ENCODE measurements at places on chromosomes 13 and 19.

GRCh38 chr19:39133431-39134270 is 8.1 kb downstream of the PAK4 start:
- DNase-seq = peak; percentile 48

DNA sequence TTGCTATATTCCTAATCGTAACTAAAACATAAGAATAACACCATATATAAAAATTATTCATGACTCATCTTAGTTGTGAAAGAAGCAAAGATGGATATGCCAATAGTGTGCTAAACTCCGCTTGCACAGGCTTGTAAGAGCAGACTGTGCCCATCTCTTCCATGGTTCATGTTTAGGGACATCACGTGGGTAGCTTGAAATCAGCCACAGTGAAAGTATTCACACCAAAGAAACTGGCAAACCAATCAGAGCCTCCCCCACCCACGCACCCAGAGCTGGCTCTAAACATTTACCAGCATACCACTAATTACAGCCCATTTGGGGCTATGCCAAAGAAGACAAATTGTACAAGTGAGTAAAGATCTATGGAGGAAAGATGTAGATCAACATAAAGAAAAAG is 147.5 kb downstream of the DIAPH3 start:
- DNase-seq = no peak

DNA sequence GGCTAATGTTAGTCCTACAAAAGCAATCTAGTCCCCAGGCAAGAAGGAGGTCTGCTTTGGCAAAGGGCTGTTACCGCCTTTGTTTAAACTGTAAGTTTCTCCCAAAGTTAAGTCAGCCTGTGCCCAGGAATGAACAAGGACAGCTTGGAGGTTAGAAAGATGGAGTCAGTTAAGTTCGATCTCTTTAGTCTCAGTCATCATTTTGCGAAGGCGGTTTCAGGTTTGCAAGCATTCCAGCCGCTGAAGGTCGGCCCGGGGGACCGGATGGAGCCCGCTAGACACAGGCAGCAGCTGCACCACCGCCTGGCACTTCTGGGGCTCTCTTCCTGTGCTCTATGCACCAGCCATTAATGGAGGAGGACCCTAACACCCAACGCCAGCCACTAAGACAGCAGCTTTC is 91.3 kb downstream of the STK24 start:
- DNase-seq = no peak

DNA sequence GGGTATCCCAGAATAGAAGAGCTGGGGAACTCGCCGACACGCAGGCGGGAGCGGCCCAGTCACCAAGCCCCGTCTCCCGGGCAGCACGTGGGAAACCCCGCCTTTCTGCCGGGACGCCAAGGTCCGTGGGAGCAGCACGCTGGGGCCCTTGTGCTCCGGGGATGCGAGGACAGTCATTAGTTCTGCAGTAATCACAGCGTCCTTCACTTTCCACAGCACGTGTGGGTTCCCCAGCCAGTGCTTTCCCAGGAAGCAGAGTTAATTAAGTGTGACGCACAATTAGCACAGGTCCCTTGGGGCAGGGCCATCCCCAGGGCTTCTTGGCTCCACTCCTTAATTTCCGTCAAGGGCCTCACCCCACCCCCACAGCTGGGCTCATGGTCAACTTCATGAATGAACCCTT is 64.3 kb upstream of the C13orf46 start:
- no peak for DNase-seq

DNA sequence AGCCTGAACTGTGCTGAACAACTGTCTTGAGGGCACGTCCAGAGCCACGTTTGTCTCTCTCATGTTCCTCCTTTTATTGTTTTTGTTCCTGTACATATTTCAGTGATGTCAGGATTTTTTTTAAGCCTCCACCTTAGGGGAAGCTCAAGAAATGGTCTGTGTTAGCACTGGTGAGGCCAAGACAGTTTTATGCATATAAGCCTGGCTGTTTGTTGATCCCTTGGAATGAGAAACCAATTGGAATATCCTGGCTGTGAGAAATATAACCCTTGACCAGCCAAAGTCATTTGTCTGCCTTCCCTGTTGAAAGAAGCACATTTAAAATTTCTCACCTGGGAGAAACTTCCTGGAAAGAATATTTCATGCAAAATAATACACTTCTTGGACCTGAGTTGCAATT is 115.8 kb downstream of the DNAJC15 start:
- DNase-seq = no peak

- DNase-seq = no peak
These were observed 69.5 kb downstream of the SPACA7 start for GRCh38 chr13:112445411-112446271.

DNA sequence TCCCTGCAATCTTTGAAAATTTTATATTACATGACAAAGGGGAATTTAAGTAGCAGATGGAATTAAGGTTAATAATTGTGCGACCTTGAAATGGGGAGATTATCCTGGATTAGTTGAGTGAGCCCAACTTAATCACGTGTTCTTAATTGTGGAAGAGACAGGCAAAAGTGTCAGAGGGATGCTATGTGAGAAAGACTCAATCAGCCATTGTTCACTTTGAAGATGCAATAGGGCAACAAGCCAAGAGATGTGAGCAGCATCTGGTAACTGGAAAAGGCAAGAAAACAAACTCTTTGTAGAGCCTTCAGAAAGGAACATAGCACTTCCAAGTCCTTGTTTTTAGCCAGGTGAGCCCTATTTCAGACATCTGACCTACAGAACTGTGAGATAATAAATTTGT is 247.7 kb downstream of the SLITRK1 start:
- DNase-seq = no peak

- peak; percentile 29 for DNase-seq
These were observed 90.0 kb downstream of the OXGR1 start for GRCh38 chr13:96904232-96904631.

- DNase-seq = no peak
These were observed 232.9 kb downstream of the FOXO1 start for GRCh38 chr13:40433577-40433976.

- DNase-seq = no peak
These were observed 135.2 kb downstream of the SUCLA2 start for GRCh38 chr13:47865883-47866282.

DNA sequence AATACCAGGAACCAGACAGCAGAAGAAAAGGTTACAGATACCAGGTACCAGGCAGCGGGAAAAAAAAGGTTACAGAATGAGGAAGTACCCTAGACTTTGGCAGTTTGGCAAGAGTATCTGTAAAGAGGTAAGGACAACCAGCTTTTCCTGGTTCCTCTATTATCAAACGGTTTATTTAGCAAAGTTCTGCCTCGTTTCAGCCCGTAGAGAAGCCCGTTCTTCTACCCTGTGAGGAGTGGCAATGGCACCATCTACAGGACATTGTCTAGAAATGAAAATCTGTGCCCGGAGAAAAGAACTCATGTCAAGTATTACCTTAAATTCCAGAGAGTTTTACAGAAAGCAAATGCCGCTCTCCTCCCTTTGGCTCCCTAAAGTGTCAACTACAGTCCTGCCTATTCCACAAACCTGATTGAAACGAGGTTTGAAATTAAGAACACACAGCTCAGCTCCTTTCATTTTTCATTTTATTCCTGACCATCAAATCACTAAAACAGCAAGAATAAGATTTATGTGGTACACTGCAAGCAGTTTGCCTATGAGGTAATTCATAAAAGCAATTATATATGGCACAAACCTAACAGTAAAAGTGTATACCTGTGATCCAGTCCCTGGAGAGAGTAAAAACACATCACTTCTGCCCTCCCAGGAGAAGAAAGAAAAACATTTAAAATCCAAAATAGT is 226.3 kb downstream of the SLC7A1 start:
- DNase-seq = peak; percentile 81

- DNase-seq = no peak
These were observed 1100.7 kb upstream of the PRR20A start for GRCh38 chr13:56039992-56040391.

GRCh38 chr19:49309087-49309486 is 15.9 kb downstream of the SLC6A16 start:
- no peak for DNase-seq

DNA sequence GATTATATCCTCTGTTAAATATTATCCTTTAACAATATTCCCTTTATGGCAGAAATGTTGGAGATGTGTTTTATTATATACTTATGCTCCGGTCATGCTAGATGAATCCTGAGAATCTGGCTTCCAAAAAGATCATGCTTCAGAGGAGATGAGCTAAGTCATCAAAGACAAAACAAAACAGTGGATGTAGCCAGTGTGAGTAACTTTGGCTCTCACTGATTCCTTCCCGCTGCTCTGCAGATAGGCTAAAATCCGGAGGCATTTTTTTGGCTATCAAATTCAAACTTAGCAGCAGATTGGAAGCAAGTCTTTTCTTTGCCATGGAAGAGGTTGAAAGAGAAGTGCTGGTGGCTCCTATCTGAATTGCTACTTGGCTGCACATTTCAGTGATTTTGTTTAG is 295.9 kb downstream of the GPC6 start:
- DNase-seq = peak; percentile 22

GRCh38 chr13:99464441-99464949 is 36.8 kb upstream of the TM9SF2 start:
- DNase-seq = no peak

DNA sequence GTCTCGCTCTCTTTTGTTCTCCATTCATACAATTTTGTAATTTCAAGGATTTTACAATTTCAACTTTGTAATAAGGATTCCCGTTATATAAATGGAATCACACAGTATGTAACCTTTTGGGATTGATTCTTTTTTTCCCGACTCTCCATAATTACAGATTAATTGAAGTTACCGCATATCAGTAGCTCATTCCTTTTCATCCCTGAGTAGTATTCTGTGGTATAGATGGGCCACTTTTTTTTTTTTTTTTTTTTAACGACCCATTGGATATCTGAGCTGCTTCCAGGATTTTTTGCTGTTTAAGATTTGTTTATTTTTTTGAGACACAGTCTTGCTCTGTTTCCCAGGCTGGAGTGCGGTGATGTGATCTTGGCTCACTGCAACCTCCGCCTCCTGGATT is 27.8 kb downstream of the UHRF1 start:
- DNase-seq = no peak

GRCh38 chr13:91046715-91047327 is 300.7 kb upstream of the MIR17HG start:
- peak; percentile 12 for DNase-seq

DNA sequence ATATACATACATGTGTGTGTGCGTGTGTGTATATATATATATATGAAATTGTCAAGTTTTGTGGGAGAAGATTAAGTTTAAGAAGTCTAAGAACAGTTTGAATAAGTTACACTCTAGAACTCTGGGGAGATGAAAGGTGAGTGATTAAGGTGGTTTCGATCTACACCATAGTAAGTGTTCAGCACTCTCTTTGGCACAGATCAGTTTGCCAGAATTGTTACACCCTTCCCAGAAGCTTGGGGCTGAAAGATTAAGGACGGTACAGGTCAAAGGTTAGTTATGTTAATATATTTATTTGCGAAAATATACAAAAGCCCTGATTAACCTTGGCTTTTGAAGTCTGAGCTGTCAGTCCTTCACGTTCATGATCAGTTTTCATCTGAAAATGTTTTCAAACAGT is 309.1 kb downstream of the KLF5 start:
- DNase-seq = no peak

DNA sequence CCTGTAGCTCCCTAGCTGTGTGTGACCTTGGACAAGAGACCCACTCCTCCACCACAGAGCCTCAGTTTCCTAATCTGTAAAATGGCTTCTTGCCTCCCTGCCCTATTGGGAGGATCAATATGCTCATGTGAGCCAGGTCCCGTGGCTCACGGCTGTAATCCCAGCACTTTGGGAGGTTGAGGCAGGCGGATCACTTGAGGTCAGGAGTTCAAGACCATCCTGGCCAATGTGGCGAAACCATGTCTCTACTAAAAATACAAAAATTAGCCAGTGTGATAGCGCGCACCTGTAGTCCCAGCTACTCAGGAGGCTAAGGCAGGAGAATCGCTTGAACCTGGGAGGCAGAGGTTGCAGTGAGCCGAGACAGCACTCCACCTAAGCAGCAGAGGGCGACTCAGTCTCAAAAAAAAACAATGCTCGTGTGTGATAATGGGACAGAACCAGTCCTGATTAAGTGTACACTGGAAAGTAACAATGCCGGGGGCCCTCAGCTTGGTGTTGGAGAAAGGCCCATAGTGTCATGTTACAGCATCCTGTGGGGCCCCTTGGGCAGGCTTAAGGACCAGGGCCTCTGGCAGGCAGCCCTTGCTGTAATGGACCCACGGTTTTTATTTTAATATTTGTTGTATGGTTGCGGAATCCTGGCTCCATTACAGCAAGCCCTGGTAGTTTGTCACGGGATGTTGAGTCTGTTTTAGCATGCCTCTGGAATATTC is 6.8 kb downstream of the RPS11 start:
- peak; percentile 58 for DNase-seq

- no peak for DNase-seq
These were observed 160.8 kb downstream of the KDM4B start for GRCh38 chr19:5129691-5130090.

- no peak for DNase-seq
These were observed 1541.0 kb downstream of the SLITRK5 start for GRCh38 chr13:89212186-89212585.

GRCh38 chr19:31141301-31141700 is 207.9 kb downstream of the TSHZ3 start:
- no peak for DNase-seq

GRCh38 chr13:48146122-48146521 is 51.2 kb upstream of the MED4 start:
- no peak for DNase-seq

- no peak for DNase-seq
These were observed 10.1 kb downstream of the FOSB start for GRCh38 chr19:45477713-45478453.

DNA sequence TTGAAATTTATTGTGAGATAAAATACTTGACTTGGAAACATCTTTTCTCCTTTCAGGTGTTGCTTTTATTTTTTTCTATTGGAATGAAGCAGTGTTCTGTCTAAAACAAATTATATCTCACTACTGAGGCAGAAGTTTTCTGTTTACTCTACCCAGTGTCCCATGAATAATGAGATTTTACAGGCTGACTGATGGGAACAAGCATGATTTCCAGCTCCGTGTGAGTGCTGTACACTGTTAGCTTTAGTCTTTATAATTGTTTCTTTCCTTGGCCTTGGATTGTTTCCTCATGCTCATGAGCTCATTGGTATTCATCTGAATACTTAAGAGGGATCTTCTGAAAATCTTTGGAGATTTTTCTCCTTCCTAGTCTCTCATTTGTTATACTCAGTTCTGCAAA is 2049.5 kb upstream of the PRR20A start:
- no peak for DNase-seq

GRCh38 chr19:58569943-58570670 is 3.0 kb downstream of the MZF1 start:
- DNase-seq = no peak

GRCh38 chr13:84126671-84127171 is 244.4 kb upstream of the SLITRK1 start:
- DNase-seq = no peak

DNA sequence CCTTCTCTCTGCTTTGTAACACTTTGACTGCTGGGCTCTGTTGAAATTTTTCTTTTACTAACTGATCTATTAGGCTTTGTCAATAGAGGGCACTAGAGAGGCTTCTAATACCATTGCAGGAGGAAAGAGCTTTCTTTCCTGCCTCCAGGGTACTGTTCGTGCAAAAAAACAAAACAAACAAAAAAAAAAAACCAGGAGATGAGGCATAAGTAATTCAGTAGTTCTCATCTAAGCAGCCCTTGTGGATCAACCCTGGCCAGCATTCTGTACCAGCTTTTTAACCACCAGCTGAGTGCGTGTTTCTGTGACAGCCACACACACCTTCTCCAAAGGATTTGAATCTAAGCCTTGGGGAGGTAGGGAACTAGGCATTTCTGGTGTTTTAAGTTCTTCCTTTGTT is 1707.6 kb upstream of the SLC10A2 start:
- peak; percentile 86 for DNase-seq

GRCh38 chr13:37531049-37531448 is 67.5 kb downstream of the POSTN start:
- no peak for DNase-seq

GRCh38 chr13:39888865-39889810 is 233.7 kb downstream of the COG6 start:
- DNase-seq = no peak
